ENCODE measurements at places on chromosomes 11 and 22. TPM values are rescaled to one million over a fixed set of nuclear protein-coding genes. Genes with fewer than 3 reads are reported as not detected.

DNA sequence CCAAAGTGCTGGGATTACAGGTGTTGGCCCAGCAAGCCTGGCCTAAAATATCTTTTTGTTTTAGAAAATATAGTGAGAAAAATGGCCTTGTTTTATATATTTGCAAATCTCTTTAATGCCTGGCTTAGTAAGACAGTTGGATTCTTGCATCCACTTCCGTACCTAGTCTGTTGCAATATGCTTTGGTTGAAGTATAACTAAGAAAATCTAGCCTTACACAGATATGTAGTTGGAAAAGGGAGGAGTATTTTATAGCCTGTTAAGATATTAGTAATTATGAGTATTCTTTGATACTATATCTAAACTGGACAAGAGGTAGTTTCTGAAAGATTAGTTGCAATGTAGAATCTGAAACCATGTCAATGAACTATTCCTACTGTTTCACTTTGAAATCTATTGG, 65.1 kb downstream of the ZNRF3 start:
- H3K4me3 ChIP-seq: no peak overlapping the region
- no peak for DNase-seq
- peaks cover 22% of the 10 kb centered on the region for H3K4me1 ChIP-seq
- no peak overlapping the region for H3K27ac ChIP-seq

DNA sequence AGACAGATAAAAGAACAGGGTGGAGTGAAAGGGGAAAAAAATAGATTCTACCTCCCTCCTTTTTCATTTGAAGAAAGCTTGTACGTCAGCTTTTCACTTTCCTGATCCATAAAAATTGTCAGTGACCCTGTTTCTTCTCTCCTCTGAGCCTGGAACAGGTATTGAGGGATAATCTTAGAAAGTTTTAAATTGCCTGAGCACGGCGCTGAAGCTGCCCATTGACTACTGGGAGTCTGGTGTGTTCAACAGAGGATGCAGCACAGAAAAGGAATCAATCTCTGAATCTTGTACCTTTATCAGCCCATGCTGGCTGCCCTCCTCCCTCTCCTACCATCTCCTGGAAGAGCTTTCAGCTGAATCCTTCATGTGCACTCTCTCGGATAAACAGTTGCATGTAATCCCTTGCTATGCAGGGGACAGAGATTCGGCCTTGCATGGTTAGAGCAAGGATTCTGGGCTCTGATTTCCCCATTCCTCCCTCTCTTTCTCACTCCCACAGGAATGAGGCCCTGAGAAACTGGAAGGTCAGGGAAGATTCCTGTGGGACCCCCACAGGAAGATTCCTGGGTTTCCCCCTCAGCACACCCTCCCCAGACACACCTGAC, 162.4 kb upstream of the SYN3 start:
- no peak overlapping the region for H3K27ac ChIP-seq
- H3K27me3 ChIP-seq: peaks cover 3% of the 10 kb centered on the region
- no peak overlapping the region for H3K4me3 ChIP-seq
- H3K36me3 ChIP-seq: no peaks in the 10 kb centered on the region
- DNase-seq: no peak

DNA sequence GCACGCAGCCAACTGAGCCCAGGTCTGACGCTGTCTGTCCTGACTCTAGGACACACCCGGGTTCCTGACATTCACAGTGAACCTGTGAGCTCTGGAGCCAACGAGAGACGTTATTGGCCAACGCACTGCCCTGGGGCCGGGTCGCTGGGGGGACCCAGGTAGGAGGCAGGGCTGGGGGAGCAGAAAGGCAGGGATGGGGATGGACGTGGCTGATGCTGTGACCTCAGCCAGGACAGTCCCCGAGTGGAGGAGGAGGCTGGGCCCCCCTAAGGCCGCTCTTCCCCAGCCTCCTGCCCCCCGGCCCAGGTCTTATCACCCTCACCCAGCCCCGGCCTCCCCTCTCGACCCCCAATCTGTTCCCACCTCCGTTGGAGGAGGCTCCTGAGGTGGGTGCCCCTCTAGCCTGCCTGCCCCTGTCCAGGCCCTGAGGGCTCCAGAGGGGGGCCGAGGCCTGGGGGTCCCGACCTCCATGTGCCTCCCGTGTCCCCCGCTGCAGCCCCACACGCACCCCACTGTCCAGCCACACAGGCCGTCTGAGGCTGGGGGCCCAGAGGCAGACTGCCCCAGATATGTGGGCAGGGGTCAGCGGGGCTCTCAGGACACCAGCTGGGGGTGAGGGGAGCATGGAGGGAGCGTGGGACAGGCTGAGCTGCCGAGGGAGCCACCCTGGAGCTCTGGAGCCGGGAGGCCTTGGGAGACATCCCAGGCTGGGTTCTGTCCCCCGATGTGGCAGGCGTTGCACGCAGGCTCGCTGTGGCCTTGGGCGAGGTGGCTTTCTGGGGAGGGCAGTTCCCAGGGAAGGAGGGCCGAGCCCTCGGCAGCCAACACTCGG, 29.2 kb upstream of the MUC5AC start:
- H3K36me3 ChIP-seq: no peaks in the 10 kb centered on the region
- no peaks in the 10 kb centered on the region for H3K4me1 ChIP-seq
- H3K4me3 ChIP-seq: no peak overlapping the region
- DNase-seq: no peak
- H3K27me3 ChIP-seq: no peaks in the 10 kb centered on the region

DNA sequence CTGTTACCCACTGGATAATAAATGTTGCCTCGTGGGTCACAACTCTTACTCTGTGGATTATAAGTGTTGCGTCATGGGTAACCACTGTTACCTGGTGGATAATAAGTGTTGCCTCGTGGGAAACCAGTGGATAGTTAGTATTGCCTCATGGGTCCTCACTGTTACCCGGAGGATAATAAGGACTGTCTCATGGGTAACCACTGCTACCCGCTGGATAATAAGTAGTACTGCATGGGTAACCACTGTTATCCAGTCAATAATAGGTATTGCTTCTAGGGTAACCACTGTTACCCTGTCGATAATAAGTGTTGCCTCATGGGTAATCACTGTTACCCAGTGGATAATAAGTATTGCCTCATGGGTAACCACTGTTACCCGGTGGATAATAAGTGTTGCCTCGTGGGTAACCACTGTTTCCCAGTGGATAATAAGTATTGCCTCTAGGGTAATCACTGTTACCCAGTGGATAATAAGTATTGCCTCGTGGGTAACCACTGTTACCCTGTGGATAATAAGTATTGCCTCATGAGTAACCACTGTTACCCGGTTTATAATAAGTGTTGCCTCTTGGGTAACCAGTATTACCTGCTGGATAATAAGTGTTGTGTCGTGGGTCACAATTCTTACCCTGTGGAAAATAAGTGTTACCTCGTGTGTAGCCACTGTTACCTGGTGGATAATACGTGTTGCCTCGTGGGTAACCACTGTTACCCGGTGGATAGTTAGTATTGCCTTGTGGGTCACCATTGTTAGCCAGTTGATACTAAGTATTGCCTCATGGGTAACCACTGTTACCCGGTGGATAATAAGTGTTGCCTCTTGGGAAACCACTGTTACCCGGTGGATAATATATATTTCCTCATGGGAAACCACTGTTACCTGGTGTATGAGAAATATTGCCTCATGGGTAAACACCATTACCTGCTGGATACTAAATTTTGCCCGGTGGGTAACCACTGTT, 15.7 kb upstream of the NXPE4 start:
- no peaks in the 10 kb centered on the region for H3K36me3 ChIP-seq
- no peak overlapping the region for H3K4me3 ChIP-seq
- no peaks in the 10 kb centered on the region for H3K27me3 ChIP-seq
- no peak for DNase-seq

DNA sequence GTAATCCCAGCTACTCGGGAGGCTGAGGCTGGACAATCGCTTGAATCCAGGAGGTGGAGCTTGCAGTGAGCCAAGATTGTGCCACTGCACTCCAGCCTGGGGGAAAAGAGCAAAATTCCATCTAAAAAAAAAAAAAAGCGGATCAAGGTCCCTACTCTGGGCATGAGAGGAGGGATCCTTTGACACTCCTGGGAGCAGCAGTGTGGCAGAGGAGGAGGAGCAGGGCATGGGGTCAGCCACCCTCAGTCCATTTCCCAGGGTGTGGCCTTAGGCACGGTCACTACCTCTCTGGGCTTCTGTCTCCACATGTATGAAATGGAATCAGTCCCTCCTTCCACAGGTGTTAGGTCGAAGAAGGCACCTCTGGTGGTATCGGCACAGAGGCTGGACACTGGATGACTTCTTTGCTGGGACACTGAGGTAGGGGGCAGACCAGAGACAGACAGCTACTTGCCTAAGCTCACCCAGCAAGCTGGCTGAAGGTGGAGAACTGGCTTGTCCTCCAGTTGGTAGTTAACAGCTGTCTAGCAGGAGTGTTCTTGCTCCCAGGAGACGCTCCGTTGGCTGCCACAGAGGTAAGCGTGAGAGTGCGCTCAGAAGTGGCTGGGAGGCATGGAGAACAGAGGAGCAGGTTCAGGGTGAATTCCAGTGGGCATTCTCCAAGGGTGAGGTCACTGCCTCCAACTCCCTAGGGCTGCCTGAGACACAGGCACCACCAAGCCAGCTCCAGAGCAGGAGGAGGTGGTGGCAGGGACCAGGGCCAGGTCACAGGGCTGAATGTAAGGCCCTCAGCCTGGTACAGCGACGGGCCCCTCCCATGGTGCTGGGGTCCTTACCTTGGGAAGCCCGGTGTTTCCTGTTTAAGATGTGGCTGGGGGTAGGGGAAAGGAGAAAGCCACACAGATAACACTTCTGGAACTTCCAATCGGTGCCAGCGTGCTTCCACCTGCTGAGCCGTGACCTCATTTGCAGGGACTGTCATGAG, 19.5 kb downstream of the TXN2 start:
- H3K4me1 ChIP-seq: peaks cover 11% of the 10 kb centered on the region
- DNase-seq: peak; percentile 72
- no peak overlapping the region for H3K4me3 ChIP-seq
- H3K27me3 ChIP-seq: no peaks in the 10 kb centered on the region
- peaks cover 7% of the 10 kb centered on the region for H3K36me3 ChIP-seq
- peak overlapping the region; percentile 89 for H3K27ac ChIP-seq

DNA sequence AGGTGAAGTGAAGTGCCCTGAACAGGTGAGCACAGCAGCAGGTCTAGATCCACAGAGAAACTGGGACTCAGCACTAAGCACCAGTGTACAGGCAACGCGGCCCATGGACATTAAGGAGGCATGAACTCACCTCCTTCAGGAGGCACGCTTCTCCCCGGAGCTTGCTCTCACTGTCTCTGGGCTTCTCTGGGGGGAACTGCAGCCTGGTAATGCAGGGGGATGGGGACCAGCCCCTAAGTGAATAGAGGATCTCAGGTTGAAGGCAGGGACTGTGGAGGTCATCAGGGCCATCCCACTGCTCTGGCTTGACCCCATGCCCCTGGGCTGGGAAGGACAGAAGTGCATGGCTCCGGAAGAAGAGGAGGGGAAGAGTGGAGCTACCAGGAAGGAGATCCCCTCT, 495.6 kb upstream of the B3GAT1 start:
- peaks cover 6% of the 10 kb centered on the region for H3K27me3 ChIP-seq
- H3K36me3 ChIP-seq: no peaks in the 10 kb centered on the region
- no peak overlapping the region for H3K27ac ChIP-seq
- DNase-seq: no peak
- no peak overlapping the region for H3K4me3 ChIP-seq

GRCh38 chr11:33376331-33377310, 119.4 kb downstream of the HIPK3 start:
- peak; percentile 45 for DNase-seq
- H3K27ac ChIP-seq: no peak overlapping the region
- no peaks in the 10 kb centered on the region for H3K4me1 ChIP-seq
- no peak overlapping the region for H3K4me3 ChIP-seq
- H3K36me3 ChIP-seq: no peaks in the 10 kb centered on the region

GRCh38 chr11:94511932-94512781, at the start of gene C11orf97:
Gene C11orf97, plus strand, starts transcription at chr11:94512461. Its CDS starts 68 bp downstream, at chr11:94512529.
- H3K4me1 ChIP-seq: peaks cover 12% of the 10 kb centered on the region
- H3K27ac ChIP-seq: no peak within 1 kb of the TSS
- DNase-seq: peak; percentile 60
- no peaks in the 10 kb centered on the region for H3K36me3 ChIP-seq
- peak within 1 kb of the TSS; percentile 36 for H3K4me3 ChIP-seq

GRCh38 chr22:41650821-41651220, 29.7 kb downstream of the XRCC6 start:
- H3K27ac ChIP-seq: no peak overlapping the region
- no peak overlapping the region for H3K4me3 ChIP-seq
- no peaks in the 10 kb centered on the region for H3K4me1 ChIP-seq
- DNase-seq: no peak

- H3K36me3 ChIP-seq: no peaks in the 10 kb centered on the region
- H3K4me3 ChIP-seq: no peak overlapping the region
- H3K27ac ChIP-seq: no peak overlapping the region
- H3K27me3 ChIP-seq: no peaks in the 10 kb centered on the region
These were observed 522 bp upstream of the SEPTIN5 start for GRCh38 chr22:19713650-19714311.

DNA sequence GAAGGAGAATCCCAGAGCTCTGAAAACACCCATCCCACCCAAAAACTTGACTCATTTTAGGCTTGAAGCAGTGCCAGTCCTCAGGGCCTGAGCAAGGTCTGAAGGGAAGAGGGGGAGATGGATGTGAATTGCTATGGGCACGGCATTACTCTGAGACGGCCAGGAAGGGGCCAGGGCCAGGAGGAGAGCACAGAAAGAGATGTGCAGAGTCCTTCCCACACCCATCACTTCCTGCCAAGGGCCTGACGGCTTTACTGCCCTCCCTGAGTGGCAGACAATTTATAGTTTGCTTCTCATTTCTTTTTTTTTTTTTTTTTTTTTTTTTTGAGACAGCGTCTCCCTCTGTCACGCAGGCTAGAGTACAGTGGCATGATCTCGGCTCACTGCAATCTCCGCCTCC, 22.5 kb downstream of the TAB1 start:
- no peaks in the 10 kb centered on the region for H3K27me3 ChIP-seq
- no peak overlapping the region for H3K27ac ChIP-seq

GRCh38 chr22:48316257-48317250, 1511.1 kb downstream of the BRD1 start:
- H3K4me1 ChIP-seq: peaks cover 9% of the 10 kb centered on the region
- H3K4me3 ChIP-seq: no peak overlapping the region
- H3K36me3 ChIP-seq: no peaks in the 10 kb centered on the region

DNA sequence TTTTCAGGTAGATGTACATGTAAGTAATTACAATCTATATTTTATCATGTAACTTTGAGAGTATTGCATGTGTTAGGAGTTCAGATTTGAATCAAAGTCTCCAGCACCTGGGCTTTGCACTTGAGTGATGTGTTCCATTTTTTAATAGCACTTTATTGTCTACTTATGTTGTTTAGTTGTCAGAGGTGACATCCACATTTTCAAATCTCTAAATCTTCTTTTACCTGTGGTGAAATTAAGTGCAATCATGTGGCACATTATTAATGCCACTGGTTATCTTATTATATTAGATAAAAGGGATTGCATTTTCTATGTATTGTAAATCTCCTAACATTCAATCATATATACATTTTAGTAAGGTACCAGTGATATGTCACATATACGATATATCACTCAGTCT, 333.4 kb downstream of the AASDHPPT start:
- no peak overlapping the region for H3K4me3 ChIP-seq
- no peaks in the 10 kb centered on the region for H3K4me1 ChIP-seq
- H3K27ac ChIP-seq: no peak overlapping the region
- DNase-seq: no peak
- H3K36me3 ChIP-seq: no peaks in the 10 kb centered on the region

The WNT11 gene
- total RNA-seq: 4.4 TPM

The NCAM1 gene
- total RNA-seq: 4.1 TPM

The SERPINH1 gene
- 585 TPM for total RNA-seq

The CDC45 gene
- total RNA-seq: 4.0 TPM

The FERMT3 gene
- 102 TPM for total RNA-seq

The ANKK1 gene
- total RNA-seq: 1.1 TPM
